Spinal cord (tissue), 10 donors: ENCODE measurements at places on chromosomes 7 and 10. TPM values are rescaled to one million over a fixed set of nuclear protein-coding genes. Genes with fewer than 3 reads are reported as not detected.

The EN2 gene
- 0.06 TPM for polyA plus RNA-seq

The MUC12 gene
- polyA plus RNA-seq, result 2.2 TPM

The TAC1 gene
- 90.5 TPM for polyA plus RNA-seq

The ST8SIA6 gene
- polyA plus RNA-seq, result 12.6 TPM

The CCDC172 gene
- polyA plus RNA-seq, result 0.21 TPM

The EPC1 gene
- 53.5 TPM for polyA plus RNA-seq

The MRLN gene
- polyA plus RNA-seq, result 2.8 TPM

The CFAP58 gene
- polyA plus RNA-seq, result 0.74 TPM

The NKX1-2 gene
- polyA plus RNA-seq, result 2.0 TPM

The SORBS1 gene
- 97.5 TPM for polyA plus RNA-seq

The GBX1 gene
- polyA plus RNA-seq, result 5.1 TPM

The RASSF4 gene
- polyA plus RNA-seq, result 80.1 TPM

The BAZ1B gene
- polyA plus RNA-seq, result 50.6 TPM

The ZPBP gene
- polyA plus RNA-seq, result 0.45 TPM

The FRMPD2 gene
- 14.9 TPM for polyA plus RNA-seq

The ITGA8 gene
- 4.7 TPM for polyA plus RNA-seq

The TMEM213 gene
- polyA plus RNA-seq, result 0.87 TPM

The GIMAP4 gene
- polyA plus RNA-seq, result 21.1 TPM
